ENCODE measurements at places on chromosomes 11 and 22.

DNA sequence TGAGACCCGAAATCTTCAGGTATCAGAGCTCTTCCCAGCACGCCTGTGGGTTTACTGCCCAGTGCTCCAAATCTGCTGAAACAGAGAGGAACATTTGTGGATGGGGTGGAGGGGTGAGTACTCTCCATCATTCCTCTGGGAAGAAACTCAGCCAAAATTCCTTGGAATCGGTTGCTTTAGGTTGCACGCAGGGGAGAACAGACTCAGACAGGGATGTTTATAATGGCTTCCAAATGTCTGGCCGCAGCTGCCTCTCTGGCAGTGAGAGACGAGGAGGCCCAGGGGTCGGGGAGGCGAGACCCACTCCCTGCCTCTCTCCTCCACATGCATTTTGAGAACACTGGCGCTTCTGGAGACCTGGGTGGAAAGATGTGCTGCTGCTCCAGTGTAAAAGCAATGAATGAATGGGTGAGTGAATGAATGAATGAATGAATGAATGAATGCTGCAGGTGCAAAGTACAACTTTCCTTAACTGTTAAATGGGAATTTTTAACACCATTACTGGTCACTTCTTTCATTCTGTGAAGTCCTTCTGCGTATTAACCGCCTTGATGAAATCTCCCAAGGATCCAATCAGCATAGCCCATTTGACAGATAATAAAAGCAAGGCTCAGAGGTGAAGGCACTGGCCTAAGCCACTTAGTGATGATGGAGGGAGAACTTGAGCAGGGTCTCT, 437.4 kb downstream of the MIAT start:
- no peak for DNase-seq

DNA sequence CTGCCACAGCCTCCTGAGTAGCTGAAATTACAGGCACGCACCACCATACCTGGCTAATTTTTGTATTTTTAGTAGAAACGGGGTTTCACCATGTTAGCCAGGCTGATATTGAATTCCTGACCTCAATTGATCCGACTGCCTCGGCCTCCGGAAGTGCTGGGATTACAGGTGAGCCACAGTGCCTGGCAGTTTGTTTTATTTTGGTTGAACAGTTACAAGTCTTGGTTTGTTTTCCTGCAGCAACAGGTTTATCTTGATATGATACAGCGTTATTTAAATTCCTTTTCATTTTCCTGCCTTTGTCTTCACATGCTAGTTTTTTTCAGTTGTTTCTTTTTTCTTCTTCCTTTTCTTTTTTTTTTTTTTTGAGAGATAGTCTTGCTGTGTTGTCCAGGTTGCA, 4.0 kb upstream of the SLC3A2 start:
- no peak for DNase-seq

DNA sequence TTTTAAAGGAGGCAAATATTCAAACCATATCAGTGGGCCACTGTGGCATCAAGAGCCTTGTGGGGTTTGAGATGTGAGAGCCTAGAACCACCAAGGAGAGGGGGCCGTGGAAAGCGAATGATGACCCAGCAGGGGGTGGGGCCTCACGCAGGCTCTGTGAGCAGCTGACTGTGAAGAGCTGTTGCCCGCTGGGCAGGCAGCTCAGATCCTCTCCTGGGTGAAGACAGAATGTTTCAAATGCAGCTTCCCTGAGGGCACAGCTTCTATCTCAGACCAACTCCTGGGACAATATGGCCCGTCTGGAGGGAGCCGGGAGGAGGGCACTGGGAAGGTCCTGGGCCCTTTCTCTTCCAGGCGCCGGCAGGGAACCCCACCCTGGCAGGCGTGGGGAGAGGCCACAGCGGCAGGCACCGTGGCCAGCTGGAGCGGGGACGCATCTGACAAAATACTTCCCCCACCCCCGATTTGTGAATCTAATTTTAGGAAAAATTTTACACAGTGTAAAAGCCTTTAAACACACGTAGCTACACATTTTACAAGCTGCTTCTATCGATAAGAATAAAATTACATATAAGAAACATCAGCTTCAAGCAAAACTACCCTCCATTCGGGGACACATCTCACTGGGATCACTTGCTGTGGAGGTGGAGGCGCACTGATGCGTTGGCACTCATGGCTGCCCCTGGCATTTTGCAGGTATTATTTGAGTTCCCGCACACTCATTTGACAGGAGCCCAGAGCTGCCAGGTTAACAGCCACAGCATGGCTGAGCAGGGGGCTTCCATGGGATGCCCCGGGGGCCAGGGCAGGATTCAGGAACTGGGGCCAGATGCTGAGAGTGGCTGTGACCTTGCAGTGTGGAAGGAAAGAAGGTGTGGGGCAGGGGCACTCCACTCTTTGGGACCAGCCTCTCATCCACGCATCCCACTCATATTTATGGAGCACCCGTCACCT, 40.3 kb downstream of the PARVG start:
- no peak for DNase-seq

- no peak for DNase-seq
Observed at GRCh38 chr11:60844870-60845221, 2.9 kb downstream of the CCDC86 start.

- DNase-seq, result no peak
Observed at GRCh38 chr11:35524780-35525179, 636 bp downstream of the PAMR1 start.

- no peak for DNase-seq
Observed at GRCh38 chr11:12706545-12707499, 32.6 kb downstream of the TEAD1 start.

Data from GM12892 (cell line).